ENCODE measurements at places on chromosomes 3 and 15. TPM values are rescaled to one million over a fixed set of nuclear protein-coding genes. Genes with fewer than 3 reads are reported as not detected.

DNA sequence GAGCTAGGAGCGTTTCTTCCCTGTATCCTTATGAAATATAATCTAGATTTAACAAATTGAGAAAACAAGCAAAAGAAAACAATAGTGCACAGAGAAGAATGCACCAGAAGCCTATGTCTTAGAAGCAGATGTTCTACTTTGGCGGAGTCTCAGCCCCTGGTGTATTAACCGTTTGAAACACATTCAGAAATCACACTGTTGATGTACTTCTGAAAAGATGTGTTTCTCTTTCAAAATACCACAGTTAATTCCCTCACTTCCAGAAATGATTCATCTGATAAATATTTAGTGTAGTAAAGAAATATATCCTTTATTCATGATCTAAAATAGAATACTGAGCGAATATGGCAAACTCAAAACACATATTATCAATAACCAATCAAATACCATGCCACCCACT lies 77.7 kb downstream of the CBLB start:
- no peak for DNase-seq

DNA sequence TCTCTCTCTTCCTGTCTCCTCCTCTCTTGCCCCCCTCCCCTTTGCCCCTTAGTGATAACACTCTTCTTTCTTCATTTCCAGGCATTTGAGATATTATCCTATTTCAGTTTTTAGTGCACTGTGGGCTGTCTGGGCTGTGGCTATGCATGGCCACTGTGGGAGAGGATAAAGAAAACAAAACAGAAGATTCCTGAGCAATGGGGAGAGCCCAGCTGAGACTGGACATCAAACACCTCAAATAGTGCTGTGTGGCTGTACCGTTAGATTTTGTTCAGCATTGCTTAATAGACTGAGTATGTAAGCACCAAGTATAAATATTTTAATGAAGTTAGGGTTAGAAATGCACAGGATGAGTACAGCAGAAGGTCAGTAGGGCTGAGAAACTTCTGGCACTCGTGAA lies 7.9 kb upstream of the GBE1 start:
- DNase-seq: no peak

- DNase-seq: no peak
These were observed 92.1 kb downstream of the SLC49A4 start for GRCh38 chr3:122886946-122887345.

DNA sequence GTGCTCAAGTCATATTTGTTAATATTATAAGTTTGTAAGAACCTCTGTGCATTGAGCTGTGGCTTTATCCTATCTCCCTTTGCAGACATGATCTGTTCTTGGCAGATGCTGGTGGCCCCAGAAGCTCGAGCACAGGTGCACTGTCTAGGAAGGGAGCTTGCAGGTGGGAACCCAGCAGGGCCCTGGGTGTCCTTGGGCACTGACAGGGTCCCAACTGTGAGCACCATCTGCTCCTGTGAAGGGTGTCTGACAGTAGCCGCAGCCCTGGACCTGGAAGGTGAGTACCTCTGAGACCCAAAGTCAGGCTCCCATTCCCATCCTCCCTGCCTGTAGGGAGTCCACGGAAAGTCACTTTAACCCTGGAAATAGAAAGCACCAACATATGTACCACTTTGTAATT lies 2.4 kb upstream of the REC114 start:
- DNase-seq: no peak

MRPS11 gene
- total RNA-seq: 92.7 TPM

CAPN3 gene
- total RNA-seq: 0.40 TPM

UROC1 gene
- not detected for total RNA-seq

TUSC7 gene
- not detected for total RNA-seq

LYZL4 gene
- total RNA-seq: not detected

SH2D7 gene
- total RNA-seq: not detected
